ENCODE measurements at places on chromosomes 4 and X.

- DNase-seq, result no peak
These were observed 512 bp upstream of the TMEM131L start for GRCh38 chr4:153465615-153466080.

- DNase-seq, result no peak
These were observed 32.8 kb upstream of the REST start for GRCh38 chr4:56874923-56875322.

GRCh38 chrX:28850955-28851354 is 263.7 kb downstream of the IL1RAPL1 start:
- no peak for DNase-seq

- no peak for DNase-seq
These were observed 345.8 kb upstream of the CASK start for GRCh38 chrX:42269186-42269585.

DNA sequence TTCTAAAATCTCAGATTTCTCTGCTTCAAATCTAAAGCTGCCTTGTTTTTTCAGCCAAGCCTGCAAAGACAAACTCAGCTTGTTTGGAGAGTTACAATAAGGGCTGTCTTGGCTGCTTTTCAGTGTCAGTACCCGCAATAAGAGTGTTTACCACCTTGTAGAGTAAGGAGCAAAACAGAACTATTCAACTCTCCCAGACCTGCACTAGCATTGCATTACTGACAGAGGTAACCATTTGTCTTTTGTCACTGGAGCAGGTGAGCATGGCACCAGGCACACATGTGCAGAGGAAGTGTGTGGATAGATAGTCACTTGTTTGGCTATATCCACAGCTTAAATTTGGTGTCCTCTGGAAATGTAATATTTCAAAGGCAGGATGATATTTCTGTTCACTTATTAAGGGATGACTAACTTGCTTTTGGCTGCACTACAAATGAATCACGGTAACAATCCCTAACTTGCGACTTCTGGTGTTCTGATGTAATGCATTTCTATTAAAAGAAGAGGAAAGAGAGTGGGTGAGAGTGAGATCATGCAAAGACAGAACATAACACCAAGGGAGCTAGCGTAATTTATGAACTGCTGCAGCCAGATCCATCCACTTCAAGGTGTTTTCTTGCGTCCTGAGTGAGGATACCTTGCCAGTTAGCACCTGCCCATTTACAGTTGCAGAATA is 38.6 kb downstream of the PTCHD1 start:
- no peak for DNase-seq

GRCh38 chr4:149164282-149164681 is 651.4 kb downstream of the IQCM start:
- DNase-seq, result no peak

DNA sequence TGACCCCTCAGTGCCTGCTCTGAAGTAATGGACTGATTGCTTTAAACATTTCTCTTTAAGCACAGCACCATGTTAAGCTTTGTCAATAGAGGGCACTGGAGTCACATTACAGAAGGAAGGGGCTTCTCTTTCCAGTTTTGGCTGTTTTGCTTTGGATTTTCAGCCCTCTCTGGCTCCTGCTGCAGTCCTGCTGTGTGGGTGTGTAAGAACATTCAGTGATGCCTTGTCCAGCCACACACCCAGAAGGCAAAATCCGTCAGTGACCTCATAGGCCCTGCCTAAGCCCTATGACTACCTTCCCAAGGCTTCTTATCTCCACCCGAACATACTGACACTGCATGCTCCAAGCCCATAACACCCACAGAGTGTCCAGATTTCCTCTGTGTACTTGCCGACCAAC is 215.3 kb upstream of the CTSO start:
- DNase-seq, result peak; percentile 0

GRCh38 chr4:122469457-122469856 is 12.9 kb upstream of the IL2 start:
- no peak for DNase-seq

GRCh38 chr4:20026456-20026855 is 225.2 kb upstream of the SLIT2 start:
- DNase-seq, result no peak

GRCh38 chr4:145341381-145341780 is 140.3 kb upstream of the SMAD1 start:
- DNase-seq, result no peak

- no peak for DNase-seq
These were observed 45.0 kb upstream of the RAB40AL start for GRCh38 chrX:102892103-102892502.

GRCh38 chr4:155604718-155605626 is 61.7 kb upstream of the GUCY1A1 start:
- DNase-seq, result no peak

DNA sequence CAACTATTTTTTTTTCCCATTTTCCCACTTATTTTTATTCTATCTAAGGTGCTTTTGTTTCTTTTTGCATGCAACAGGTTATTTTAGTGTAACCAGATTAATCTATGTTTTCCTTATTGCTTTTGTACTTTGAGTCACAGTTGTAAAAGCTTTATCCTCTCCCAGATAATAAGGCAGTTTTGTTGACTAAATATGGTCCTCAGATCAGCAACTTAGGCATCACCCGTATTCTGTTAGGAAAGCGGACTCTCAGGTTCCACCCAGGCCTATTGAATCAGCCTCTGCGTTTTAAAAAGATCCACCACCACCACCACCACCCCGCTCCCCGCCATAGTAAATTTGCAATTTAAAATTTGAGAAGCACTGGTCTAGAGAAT is 58.6 kb upstream of the USP9X start:
- DNase-seq, result no peak

DNA sequence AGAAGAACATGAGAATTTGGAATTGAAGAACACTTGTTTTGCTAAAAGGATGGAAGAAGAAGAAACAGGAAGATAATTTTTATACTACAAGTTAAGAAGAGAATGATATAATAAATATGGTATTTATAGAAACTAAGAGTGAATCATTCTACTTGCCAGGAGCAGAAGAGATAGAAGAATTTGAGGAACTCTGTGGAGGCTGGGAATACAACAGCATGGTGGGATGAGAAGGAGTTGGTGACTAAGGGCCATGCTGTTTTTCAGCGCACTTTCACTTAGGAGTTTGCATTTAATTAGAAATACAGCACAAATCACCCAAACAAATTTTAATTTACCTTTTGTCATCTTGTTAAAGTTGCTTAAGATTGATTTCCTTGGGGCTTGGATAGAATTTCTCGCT is 20.5 kb downstream of the HADH start:
- DNase-seq, result no peak

- DNase-seq, result no peak
These were observed 212.8 kb upstream of the PACRGL start for GRCh38 chr4:20487446-20487845.

GRCh38 chr4:157999723-158000122 is 173.1 kb downstream of the GASK1B start:
- no peak for DNase-seq

DNA sequence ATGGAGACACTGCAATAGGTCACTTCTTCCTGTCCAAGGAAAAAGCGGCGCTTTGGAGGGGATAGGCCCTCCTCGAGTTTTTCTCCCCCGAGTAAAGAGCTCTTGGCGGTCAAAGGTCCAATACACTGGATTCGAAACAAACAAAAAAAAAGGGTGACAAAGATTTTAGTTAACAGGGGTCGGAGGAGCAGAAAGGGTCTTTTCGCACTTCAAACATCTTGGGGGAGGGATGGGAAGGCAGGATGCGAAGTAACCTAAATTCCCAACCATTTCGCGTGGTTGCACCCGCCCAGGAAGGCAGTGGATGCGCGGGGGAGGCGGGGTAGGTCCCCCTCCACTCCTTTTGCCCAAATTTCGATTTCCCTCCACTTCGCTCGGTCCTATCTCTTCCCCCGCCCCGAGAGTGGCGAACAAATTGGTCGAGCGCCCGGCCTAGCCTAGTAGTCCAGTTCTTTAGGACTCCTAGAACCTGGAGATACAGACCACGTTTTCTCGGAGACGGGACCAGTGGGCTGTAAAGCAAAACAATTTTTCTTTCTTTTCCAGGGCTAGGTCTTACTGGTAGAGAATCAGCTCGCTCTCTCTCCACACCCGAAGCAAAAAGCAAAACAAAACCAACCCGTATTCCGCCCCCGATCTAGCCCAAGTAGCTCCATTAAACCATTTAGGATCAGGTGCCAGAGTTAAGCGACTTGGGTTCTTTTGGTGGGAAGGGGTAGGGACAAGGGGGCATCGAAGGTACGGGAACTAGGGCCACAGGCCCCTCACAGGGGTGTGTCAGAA is 2.0 kb upstream of the STAG2 start:
- DNase-seq, result no peak

- no peak for DNase-seq
These were observed 14.8 kb downstream of the LHFPL1 start for GRCh38 chrX:112664924-112665323.

GRCh38 chr4:162804351-162804924 is 362.3 kb downstream of the NAF1 start:
- DNase-seq, result no peak

GRCh38 chr4:36844448-36844847 is 400.1 kb upstream of the NWD2 start:
- DNase-seq, result no peak

- DNase-seq, result no peak
These were observed 221.2 kb downstream of the PPP4R3C start for GRCh38 chrX:27241981-27242380.

GRCh38 chr4:122855353-122855890 is 28.8 kb downstream of the FGF2 start:
- DNase-seq, result no peak

GRCh38 chr4:1402021-1402515 is 4.2 kb downstream of the NKX1-1 start:
- DNase-seq, result no peak

DNA sequence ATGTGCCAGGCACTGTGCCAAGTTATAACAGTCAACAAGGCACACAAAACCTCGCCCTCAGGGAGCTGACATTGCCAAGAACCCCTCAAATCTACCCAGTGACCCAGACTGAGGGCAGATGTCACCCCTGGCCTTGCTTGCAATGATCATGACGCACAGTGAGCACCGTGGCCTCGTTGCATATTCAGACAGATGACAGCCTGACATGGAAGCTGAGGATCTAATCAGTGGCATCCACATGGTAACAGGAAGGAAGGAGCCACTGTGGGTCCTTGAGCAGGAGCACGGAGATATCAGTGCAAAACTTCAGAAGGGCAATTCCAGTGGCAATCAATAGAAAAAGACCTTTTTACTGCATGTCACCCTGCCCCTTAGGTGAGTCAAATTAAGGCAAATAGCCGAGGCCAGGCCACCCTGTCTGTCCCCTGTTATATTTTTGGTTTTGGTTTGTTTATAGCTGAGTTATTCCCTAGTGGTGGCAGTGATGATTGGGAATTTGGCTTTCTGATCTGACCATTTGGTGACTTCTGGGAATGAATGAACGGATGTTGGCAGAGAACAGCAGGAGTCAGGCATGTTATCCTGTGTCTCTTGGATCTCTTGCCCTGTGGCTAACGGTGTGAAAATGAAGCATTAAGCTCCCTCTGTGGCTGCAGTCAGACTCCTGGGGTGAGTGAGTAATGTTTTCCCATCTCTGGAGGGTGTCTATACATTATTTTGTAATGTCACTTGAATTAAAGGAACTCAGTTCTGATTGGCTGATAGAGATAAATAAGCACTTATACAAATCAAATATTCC is 20.4 kb downstream of the WDR13 start:
- no peak for DNase-seq

- no peak for DNase-seq
These were observed 360.0 kb downstream of the CHIC1 start for GRCh38 chrX:73922856-73923455.

- DNase-seq, result peak; percentile 55
These were observed 13.9 kb downstream of the TMEM165 start for GRCh38 chr4:55409468-55410171.
